T-helper 2 cell (primary cell): ENCODE measurements at places on chromosomes 5 and 9.

- DNase-seq, result no peak
These were observed 64.4 kb upstream of the RAI14 start for GRCh38 chr5:34591723-34592122.

DNA sequence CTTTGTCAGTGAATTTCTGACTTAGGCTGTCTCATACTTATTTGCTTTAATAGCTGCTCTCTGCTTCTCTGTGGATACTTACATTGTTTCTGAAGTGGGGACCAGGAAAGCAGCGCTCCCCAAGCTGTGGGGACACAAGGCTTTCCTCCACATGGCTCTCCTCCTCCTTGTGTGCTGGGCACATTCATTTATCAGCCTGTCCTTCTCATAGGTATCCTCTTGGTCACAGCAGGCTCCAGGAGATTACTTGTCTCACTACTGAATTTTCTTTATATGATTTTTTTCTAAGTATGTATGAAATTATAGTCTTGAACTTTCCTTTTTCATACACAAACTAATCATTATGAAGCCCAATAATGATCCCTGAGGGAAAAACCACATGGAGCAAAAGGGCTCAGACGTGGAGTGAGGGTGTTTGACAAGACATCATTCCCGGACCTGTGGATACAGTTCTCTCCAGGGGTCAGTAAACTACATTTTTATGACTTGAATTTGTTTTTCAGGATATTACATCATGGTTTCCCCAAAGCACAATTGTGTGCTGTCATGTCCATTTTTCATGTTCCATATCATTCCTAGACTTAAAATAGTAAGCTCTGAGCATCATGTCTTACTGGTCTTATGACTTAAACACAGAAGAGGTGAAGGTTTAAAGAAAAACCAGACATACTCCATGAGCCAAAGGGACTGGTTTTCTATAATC lies 234.5 kb downstream of the PCSK1 start:
- no peak for DNase-seq

DNA sequence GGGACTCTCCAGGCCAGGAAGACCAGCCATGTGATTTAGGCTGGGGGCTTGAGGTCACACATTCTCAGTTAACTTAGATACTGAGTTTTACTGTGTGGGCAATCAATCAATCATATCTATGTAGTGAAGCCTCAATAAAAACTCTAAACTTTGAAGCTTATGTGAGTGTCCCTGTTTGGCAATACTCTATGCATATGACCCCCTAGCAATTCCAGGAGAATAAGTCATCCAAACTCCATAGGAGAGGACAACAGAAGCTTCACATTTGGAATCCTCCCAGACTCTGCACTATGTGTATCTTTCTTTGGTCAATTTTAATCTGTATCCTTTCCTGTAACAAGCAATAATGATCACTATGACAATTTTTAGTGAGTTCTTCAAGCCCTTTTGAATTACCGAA lies 216.8 kb upstream of the RGMB start:
- no peak for DNase-seq

GRCh38 chr9:127561491-127562278 lies 50.4 kb upstream of the STXBP1 start:
- DNase-seq, result no peak

- no peak for DNase-seq
These were observed 352.1 kb downstream of the MLLT3 start for GRCh38 chr9:20270161-20270560.

DNA sequence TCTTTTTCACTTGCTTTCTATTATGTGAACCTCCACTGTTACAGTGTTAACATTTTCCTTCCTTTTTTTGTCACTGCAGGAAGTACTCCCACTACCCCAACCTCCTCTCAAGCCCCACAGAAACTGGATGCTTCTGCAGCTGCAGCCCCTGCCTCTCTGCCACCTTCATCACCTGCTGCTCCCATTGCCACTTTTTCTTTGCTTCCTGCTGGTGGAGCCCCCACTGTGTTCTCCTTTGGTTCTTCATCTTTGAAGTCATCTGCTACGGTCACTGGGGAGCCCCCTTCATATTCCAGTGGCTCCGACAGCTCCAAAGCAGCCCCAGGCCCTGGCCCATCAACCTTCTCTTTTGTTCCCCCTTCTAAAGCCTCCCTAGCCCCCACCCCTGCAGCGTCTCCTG lies 18.8 kb downstream of the NUP214 start:
- no peak for DNase-seq

- no peak for DNase-seq
These were observed 156.4 kb upstream of the RUSC2 start for GRCh38 chr9:35333551-35333950.

- DNase-seq, result no peak
These were observed 133.3 kb upstream of the C6 start for GRCh38 chr5:41346609-41347008.

DNA sequence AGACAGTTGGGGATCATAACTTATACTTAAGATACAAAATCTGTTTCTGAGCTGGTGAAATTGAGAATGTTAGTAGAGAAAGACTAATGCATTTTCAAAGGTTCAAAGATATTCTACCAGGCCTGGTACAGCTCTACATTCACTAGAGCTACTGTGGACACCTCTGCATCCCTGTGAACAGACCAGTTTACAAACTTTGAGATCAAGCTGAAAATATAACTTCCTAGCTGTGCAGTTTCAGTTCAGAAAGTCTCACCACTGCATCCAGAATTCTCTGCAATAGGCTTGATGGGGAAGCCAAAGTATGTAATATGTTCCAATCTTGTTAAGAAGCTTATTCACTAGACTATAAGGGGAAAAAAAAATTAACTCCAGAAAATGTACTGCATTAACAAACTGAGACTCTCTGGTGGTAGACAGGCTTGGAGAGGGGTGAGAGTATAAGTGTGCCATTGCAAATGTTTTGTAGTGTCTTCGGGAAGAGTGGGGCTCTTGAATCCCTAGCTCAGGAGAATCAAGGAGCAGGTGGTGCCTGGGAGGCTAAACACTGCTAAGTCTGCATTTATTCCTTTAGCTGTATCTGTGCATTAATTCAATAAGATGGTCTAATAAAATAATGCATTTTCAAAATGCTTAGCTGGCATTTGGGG lies 671.9 kb downstream of the NR2F1-AS1 start:
- DNase-seq, result no peak

- no peak for DNase-seq
These were observed 1.6 kb downstream of the AMBP start for GRCh38 chr9:114076237-114077161.

DNA sequence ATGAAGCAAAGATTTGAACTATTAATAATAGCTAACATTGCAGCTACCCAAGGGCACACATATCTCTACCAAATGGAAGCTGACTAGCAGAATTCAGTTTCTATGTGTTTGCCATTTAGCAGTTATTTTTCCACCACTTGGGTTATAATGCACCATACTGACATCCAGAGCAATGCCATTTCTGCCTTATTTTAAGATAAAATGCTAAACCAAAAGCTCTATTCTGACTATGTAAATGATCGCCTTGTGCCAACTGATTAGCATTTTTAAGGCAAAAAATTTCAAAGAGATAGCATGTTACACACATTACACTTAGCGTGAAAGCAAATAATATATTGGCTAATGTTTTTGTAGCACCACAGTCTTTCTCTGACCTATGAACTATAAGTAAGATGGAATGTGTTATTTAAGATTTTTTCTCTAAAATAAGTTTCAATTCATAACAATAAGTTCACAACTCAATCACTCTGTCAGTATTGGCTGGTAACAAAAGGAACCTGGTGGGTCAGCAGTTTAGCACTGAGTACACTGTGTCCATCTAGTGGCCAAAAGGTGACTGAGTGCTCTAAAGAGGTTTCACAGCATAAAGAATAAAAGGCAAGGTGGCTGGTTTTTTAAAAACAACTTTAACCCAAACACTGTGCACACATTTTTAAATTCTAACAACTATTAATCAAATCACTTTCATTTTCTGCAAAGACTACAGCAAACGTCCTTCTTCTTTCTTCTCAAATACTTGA lies 443.5 kb downstream of the PDE4D start:
- DNase-seq, result no peak

GRCh38 chr9:27154908-27155307 lies 45.9 kb downstream of the TEK start:
- no peak for DNase-seq

DNA sequence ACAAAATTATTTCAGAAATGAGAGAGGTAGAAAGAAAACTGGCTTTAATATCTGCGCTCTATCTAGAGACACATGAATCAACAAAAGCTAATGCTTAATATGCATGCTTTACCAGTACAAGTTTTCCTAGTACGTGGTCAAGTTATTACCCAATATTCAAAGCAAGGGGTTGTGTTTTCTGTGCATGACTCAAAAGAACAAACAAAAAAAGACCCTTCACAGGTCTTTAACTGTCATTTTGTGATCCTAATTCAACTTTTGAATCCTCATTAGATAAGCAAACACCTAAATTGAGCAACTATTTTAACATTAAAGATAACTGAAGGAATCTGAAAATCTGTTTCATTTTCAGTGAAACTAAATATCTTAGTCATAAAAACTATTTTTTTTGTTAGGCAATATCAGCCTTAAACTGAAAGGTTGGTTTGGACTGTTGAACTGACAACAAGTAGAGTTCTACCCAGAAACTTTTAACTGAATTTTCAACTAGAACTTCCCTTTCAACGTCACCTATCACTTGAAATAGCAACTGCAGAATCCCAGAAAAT lies 12.5 kb downstream of the ST8SIA4 start:
- DNase-seq, result no peak

DNA sequence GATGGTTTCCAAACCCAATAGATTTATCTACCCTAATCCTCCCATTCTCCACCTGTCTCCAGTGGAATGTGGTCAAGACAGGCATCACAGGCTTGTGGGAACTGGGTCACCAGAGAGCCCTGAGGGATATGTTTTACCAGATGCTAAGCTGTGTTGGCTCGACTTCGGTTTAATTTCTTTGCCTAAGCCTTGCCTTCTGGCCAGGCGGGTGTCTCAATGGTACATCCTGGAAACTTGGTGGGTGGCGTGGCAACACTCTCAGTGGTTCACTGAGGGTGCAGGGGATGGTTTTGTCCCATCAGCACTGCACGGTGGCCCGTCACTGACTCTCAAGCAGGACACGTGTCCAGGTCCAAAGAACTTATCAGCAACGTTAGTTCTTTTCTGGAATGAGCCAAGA lies 192.2 kb downstream of the TENT4A start:
- DNase-seq, result no peak

DNA sequence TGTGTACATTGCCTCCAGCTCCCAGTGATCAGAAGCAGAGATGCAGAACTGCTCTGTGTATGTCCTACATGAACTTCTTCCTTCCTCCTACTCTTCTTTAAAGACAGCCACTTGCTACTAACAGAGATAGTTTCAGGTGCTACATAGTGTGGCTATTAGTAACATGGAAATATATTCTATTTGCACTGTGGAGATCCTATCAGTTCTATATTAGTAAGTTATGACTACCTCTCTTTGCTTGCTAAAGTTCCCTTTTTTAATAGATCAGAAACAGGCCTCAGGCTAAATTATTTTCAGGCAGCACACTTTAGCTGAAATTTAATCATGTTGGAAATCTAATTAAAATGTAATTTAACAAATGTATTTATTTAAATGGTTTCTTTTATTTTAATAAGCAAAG lies 64.4 kb upstream of the TNFSF8 start:
- DNase-seq, result no peak

DNA sequence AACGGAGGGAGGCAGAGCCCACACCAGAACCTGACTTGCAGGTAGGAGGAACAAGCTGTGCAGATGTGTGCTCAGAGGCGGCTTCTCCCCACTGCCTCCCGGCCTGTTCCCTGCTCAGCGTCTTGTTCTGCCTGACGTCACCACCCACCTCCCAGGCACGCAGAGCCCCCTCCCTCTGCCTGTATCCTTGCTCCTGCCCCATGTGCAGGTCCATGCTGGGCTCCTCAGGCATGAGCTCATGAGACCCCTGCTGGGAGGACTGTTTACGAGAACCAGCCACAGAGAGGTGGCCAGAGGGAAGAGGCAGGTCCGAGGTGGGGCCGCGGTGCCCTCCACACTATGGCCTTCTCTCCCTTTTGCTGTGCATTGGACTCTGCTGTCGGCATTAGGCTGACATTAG lies 45.5 kb downstream of the SLC6A3 start:
- no peak for DNase-seq

DNA sequence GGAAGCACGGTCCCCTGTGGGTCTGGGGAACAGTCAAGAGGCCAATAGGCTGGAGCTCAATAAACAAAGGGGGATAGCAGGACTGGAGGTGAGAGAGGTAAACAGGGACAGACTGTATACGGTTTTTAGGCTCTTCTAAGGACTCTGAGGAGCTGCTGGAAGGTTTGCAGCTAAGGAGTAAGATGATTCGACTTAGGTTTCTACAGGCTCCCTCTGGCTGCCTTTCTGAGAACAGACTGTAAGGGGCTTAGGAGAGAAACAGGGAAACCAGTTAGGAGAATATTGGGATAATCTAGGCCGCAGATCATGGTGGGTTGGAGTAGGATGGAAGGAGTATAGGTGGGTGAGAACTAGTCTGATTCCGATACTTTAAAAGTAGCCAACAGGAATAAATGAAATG lies 10.4 kb downstream of the CDK5RAP2 start:
- DNase-seq, result no peak

DNA sequence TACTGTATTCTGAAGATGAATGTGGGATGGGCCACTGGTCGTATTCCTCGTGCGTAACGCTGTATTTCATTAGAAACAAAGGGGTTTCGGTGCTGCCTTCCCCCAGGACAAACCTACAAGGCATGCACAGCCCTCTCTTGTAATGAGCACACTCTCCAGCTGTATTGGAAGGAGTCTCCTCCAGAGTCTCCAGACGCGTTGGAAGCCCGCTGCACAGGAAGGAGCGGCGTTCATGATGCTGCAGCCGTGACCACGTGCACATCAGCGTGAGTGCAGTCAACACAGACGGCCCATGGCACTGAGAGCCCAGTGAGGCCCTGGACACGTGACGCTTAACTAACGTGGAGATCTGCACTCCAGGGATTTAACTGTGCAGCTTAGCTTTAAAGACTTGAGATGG lies 209.0 kb upstream of the IRX1 start:
- DNase-seq, result no peak

DNA sequence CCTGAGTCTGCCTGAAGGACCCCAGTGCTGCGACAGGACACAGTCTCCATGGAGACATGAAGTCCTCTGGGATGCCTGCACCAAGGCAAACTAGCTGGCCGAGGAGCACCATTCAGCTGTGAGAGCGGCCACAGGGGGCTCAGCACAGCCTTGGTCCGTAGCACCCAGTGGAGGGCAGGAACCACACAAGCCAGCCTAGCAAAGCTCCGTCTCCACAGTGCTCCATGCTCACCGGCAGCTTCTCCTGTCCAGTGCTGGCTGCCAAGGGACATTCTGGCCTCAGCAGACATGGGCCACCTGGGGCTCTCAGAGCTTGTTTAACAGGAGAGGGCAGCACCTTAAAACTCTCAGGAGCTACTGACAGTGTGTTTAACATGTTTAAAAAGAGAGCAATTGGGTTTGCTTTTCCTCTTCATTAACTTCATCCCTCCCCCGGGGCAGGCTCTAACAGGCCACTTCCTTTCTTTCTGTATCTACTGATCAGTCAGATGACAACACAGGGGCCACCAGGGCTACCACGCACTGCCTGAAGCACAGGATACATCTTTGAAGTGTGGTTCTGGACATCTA lies 57.0 kb downstream of the SECISBP2 start:
- DNase-seq, result no peak

- DNase-seq, result no peak
These were observed 11.3 kb downstream of the FBXO10 start for GRCh38 chr9:37564916-37565315.

- DNase-seq, result no peak
These were observed 58.1 kb downstream of the ZNF474 start for GRCh38 chr5:122187426-122187825.
